ENCODE measurements at places on chromosomes 1 and 21. TPM values are rescaled to one million over a fixed set of nuclear protein-coding genes. Genes with fewer than 3 reads are reported as not detected.

NBPF3 gene
- total RNA-seq = 7.4 TPM

DNA sequence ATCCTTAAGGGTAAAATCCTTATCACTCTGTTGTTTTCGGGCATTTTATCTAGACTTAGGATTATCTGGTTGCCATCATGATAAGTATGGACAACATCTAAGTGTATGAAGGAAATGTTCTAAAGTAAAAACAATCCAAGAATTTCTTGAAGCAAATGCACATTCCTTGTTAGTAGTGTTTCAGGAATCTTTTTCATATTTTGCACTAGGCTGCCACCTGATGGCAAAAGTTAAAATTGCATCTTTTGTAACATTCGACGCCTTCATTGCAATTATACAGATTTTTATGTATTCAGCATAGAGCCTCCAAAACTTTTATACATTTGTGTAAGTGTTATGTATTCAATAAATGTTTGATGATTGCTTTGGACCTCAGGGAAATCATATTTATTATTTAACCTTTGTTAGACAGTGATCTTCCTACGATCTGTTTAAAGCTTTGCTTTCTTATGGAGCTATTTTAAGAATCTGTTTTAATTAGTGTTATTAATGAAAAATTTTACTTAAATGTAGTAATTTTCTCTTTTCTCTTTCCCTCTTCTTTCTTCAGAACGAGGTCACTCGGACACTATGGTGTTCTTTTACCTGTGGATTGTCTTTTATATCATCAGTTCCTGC lies 49.4 kb upstream of the KIAA1614 start:
- peak; percentile 53 for DNase-seq

DNA sequence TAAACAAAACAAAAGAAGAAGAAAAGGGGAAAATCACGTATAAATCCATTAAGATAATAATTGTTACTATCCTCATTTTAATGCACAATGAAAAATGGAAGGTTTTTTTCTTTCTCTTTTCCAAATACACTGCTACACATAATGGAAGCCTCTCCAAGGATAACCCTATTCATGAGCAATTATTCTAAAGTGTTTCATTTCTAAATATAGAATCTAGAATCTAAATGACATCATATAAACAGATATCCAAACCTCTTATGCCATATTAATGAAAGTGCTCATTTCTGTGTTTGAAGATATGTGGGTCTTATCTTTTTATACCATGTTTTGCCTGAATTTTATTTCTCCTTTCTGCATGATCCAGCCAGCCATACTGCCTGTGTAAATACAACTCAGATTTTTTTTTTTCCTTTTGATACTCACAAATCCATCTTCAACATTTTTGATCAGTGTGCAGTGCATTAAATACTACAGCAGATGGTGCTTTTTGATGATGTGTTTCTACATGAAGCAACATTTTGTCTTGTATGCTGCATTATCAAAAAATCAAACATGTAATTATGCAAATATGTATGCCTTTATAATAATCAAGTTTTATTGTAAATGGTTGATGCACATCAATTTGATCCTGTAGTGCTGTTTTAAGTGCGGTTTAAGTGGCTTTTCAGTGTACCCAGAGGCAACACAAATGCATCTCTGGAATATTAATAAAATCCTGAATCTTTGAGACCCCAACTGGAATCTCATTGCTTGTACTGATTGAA lies 625.6 kb upstream of the PTBP2 start:
- no peak for DNase-seq

DNA sequence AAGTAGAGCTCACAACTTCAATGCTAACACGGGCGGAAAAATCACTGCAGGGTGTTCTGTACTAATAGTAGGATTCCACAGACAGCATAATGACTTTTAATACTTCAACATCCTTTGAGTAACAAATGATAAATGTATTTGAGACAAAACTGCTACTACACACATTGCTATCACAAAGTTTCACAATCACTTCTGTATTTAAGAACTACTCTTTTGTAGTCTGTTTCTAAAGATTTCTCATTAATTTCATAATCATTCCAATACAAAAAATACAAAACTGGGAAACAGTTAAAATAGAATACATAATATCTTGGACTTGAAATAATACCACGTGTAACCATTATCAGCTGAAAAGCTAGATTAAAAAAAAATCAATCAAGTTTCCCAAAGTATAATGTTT lies 2.7 kb downstream of the HMGN1 start:
- DNase-seq = no peak

DNA sequence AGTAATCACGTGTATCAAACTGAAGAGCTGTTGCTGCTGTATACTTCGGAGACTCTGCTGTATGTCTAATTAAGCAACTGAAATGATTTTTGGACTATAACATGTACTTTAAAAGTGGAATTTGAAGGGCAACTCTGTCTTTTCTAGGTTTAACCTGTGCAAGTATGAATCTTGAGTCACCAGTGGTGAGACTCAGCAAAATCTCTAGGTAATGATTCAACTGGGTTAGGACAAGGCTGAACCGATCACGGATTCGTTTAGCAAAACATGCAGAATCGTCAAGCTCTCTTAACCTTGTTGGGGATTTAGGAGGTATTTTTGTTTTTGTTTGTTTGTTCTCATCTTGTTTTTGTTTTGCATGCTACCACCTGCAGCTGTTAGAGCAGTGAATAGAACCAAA lies 149.6 kb downstream of the CYYR1 start:
- DNase-seq = no peak

KRTAP19-1 gene
- total RNA-seq = not detected

GRCh38 chr1:47323599-47324031 lies 9.7 kb upstream of the STIL start:
- DNase-seq = no peak

STUM gene
- total RNA-seq = 0.25 TPM

- DNase-seq = no peak
Observed at GRCh38 chr1:214966346-214966745, 116.2 kb upstream of the KCNK2 start.

GRCh38 chr1:73778471-73778870 lies 419.5 kb downstream of the LRRIQ3 start:
- no peak for DNase-seq

GRCh38 chr1:26862781-26863684 lies at the start of gene SFN:
Gene SFN (plus strand): TSS chr1:26863149. CDS start chr1:26863213, 64 bp downstream.
- no peak for DNase-seq

GRCh38 chr1:118154220-118154619 lies 30.8 kb downstream of the SPAG17 start:
- no peak for DNase-seq

DNA sequence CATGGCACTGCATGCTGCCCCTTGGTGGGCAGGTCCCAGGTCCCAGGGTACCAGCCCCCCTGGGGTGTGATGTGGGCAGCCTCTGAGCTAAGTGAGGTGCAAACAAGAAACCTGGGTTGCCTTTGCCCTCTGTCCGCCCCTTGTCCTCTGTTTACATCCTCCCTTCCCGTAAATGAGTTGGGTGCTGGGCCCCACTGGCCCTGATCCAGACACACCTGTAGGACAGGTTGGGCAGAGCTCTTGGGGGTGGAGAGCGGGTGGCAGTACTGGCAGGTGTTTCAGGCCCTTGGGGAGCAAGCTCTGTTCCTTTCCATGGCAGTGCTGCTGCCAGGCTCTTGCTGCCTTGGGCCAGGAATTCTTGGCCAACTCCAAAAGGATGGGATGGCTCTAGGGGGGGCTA lies 35.8 kb downstream of the ELF3 start:
- no peak for DNase-seq

DYNLT5 gene
- 0.77 TPM for total RNA-seq

CTSK gene
- 0.63 TPM for total RNA-seq

GRCh38 chr1:203558064-203558760 lies 64.3 kb downstream of the OPTC start:
- DNase-seq = no peak

- DNase-seq = no peak
Observed at GRCh38 chr1:94239051-94239450, 1.7 kb upstream of the ARHGAP29 start.

GRCh38 chr1:36119456-36119855 lies 5.6 kb downstream of the COL8A2 start:
- no peak for DNase-seq

ZNF683 gene
- total RNA-seq = not detected

PLEKHN1 gene
- 0.51 TPM for total RNA-seq

DNA sequence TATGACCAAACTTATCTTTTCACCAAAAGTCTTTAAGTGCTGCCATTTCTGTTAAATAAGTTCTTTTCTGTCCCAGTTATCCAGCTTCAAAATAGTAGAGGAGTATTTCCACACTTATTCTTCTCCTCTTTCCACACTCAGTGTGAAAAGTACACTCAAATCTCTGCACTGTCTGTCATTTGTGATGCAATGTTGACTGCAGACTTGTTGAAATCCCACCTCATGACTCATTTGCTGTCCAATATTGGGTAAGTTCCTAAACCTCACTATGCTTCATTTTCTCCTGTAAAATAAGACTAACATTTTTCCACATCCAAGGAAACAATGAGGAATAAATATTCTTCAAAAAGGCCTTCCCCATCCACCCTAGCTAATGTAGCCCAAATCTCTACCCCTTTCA lies 17.5 kb downstream of the LRRIQ3 start:
- DNase-seq = no peak

DNA sequence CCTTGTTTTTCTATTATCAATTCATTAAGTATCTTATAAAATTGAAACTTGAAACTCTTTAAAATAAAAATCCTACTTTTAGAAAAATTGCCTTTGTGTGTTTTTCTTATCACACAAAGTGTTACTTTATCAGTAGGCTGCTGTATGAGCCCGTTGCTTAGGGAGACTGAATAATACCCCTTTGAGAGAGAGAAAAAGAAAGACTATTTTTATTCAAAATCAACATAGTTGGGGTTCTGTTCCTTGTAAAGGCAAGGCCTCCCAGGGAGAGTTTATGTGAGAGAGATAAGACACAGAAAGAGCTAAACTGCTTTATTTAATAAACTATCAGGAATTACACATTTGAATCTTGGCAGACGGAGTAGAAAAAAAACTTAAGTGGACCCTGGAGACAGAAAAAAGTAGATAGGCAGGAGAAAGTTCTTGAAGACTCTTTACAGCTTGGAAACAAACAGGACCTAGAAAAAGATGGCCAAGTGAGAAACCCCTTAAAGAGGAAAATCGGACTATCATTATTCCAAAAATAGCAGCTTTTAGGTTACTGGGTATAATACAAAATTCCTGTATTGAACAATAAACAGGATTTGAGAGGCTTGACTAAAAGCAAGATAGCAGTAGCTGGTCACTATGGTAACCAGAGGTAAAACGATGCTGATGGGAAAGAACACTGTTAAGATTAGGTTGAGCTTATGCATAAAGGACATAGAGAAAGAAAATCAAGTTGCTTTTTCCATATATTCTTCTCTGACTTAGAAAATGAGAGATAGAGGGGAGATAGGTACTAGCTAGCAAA lies 170.9 kb downstream of the LRRC7 start:
- no peak for DNase-seq

GRCh38 chr1:207850621-207851407 lies 60.1 kb downstream of the CD34 start:
- no peak for DNase-seq

DNA sequence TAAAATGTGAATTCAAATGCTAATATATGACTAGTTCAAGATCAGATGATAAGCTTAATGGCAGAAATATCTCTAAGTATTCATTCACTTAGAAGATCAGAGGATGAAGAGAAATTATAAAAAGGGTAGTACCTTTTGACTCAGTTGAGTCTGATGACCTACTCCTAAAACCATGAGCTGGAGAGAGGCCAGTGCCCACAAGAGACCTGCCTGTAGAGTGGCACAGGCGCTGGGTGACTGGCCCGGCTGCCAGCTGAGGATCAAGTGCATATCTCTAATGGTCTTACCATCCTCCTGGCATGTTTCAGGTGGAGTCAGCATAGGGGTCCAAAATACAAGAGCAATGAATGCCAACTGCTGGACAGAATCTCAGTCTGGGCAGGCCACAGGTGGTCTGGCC lies 14.1 kb downstream of the DDAH1 start:
- no peak for DNase-seq

DNA sequence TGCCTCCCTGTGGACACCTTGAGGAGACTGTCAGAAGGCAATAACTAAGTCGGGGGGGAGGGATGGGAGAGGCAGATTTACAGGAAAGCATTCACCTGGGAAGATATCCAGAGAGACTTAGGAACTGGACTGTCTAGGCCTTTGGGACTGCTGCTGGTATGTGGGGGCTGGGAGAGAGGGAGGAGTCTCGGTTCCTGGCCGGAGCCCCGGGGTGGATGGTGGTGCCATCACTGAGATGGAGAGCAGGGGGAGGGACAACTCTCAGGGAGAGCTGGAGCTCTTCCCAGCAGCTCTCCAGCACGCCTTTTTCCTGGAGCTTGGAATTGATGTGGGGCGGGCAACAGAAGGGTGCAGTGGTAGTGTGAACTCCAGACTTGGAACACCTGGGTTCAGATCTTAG lies 22.1 kb downstream of the PTPRF start:
- no peak for DNase-seq

DNA sequence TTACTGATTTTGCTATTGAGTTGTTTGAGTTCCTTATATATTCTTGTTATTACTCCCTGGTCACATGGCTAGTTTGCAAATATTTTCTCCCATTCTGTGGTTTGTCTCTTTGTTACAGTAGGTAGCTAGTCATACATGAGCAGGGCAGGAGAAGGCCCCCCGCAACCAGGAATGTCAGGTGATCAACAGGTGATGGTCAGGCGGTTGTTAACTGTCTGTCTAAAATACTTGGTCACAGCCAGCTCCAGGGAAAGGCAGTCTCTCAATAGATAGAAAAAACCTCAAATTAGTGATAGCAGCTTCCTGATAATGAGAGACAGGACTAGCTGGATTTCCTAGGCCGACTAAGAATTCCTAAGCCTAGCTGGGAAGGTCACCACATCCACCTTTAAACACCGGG lies 217.9 kb downstream of the RHOU start:
- no peak for DNase-seq

MROH9 gene
- total RNA-seq = not detected

DNA sequence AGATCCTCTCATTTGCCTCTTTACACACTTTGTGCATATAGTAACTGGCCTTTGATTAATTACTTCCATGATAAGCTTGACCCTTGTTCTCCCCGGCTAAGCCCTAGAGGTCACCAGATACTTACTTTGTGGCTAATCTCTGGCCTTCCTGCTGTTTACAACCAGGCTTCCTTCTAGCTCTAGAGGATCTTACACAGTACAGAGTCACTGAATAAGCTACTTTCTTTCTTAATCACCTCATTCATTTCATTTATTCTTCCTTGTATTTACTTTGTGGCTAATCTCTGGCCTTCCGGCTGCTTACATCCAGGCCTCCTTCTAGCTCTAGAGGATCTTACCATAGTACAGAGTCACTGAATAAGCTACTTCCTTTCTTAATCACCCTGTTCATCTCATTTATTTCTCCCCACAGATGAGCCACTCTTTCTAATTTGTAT lies 144.3 kb upstream of the C1orf21 start:
- DNase-seq = no peak

CD1E gene
- total RNA-seq = not detected

Measured in dermis microvascular lymphatic vessel endothelial cell (primary cell).